ENCODE measurements at places on chromosomes 12 and 14.
A peak's percentile ranks its signal among the peaks of the same experiment; 100 is the strongest.

DNA sequence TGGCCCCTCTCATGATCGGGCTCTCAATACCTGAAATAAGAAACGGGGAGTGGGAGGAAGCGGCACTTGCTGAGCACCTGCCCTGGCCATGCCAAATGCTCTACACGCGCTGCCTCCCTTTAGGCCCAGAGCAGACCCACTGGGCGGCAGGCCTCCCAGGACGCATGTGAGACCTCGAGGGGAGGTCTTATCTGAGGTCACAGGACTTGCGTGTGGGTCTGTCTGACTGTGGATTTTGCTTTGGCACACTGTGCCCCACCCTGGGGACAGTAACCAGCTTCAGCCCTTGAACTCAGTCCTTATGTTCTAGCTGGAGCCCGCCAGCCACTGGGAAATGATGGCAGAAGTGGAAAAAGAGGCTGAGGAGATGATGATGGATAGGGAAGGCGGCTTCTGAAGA is 91.8 kb downstream of the RBM19 start:
- no peak for DNase-seq

GRCh38 chr12:38892087-38892786 is 13.2 kb downstream of the CPNE8 start:
- no peak for DNase-seq

DNA sequence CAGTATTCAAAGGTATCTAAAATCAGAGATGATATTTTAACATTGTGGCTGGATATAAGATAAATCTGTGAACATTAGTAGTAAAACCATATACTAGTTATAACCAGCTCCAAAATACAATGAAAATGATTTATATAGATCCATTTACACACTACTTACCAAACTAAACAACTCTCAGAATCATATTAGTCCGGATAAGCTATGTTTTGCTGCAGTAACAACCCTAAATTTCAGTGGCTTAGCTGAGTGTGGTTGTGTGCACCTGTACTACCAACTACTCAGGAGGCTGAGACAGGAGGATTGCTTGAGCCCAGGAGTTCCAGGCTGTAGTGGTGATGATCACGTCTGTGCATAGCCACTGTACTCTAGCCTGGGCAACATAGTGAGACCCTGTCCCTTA is 23.8 kb downstream of the ZDHHC17 start:
- no peak for DNase-seq

- DNase-seq: no peak
Measured at GRCh38 chr12:113071135-113072112, 14.9 kb downstream of the DTX1 start.

- no peak for DNase-seq
Measured at GRCh38 chr12:57840726-57841125, 5.8 kb downstream of the CTDSP2 start.

GRCh38 chr12:66688846-66689439 is 10.1 kb upstream of the GRIP1 start:
- DNase-seq: peak; percentile 6

GRCh38 chr12:20950248-20950647 is 139.7 kb downstream of the SLCO1B3 start:
- DNase-seq: peak; percentile 25

- DNase-seq: no peak
Measured at GRCh38 chr14:68297876-68298468, 478.4 kb downstream of the RAD51B start.

GRCh38 chr12:125944446-125944845 is 879.2 kb downstream of the AACS start:
- no peak for DNase-seq

DNA sequence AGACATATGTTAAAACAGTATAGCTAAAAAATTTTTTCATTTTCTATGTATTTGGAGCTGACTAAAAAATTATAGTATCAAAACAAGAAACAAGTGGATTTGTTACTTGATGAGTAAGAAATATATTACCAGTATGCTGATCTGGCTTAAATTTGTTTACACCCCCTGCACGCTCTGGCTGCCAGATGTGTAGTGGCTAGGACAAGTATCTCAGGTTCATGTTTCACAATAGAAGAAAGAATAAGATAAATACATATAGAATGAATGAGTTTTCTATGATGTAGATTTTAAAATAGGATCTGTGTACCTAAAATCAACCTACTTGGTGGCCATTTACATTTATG is 13.1 kb downstream of the NAA30 start:
- no peak for DNase-seq

- DNase-seq: no peak
Measured at GRCh38 chr12:62900686-62901272, 34.2 kb downstream of the PPM1H start.

DNA sequence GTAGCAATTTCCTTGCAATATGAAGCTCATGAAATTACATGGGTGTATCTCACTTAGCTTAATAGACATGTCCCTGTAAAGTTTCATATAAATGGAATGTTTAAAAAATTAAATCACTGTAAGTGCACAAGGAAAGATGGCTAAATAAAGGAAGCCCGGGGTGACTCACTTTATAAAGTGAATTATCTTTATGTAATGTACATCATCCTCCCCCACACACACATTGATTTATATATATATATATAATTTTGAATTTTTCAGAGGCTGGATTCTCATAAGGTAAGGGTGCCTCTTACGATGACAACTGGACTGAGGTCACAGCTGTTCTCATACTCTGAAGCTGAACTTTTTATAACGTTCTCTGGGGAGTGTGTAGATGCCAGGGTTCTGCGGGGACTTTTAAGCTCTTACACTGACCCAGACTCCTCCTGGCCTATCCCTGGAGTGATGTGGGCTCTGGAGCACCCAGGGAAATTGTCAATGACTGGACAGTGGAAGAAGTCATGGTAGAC is 108.7 kb upstream of the HIF1A start:
- DNase-seq: no peak

DNA sequence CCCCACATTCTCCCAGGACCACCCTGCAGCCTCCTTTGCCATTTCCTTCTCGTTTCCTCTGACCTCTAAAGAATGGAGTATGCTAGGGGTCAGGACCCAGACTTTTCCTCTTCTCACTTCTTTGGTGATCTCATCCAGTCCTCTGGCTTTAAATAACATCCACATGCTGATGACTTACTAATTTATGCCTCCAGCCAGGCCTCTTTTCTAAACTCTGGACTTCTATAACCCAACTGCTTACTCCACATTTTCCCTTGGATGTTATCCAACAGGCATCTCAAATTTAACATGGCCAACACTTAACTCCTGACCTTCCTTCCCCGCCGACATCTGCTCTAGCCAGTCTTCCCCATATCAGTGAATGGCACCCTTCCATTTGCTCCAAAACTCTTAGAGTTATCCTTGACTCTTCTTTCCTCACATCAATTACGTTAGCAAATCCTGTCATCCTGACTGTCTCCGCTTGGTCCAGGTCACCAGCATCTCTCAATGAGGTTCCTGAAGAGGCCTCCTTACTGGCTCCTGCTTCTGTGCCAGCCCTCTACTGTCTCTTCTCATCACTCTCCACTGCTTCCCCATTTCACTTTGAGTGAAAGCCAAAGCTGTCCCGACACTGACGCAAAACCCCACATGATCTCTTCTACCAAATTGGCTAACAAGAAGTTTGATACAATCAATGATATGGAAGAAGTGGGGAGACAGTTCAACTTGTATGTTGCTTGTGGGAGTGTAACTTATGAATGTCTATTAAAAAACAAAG is 42.7 kb downstream of the TMBIM6 start:
- no peak for DNase-seq

DNA sequence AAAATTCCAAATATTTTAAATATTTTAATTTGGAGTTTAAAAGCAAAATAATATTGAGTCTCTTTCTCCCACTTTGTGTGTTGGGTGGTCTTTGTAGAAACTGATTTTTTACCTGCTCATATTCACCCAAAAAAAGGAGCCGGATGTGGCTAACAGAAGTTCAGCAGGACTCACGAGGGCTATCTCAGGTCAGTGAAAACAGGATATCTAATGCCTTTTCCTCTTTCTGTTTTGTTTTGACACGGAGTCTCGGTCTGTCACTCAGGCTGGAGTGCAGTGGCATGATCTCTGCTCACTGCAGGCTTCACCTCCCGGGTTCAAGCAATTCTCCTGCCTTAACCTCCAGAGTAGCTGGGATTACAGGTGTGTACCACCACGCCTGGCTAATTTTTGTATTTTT is 30.8 kb downstream of the COA8 start:
- DNase-seq: no peak

DNA sequence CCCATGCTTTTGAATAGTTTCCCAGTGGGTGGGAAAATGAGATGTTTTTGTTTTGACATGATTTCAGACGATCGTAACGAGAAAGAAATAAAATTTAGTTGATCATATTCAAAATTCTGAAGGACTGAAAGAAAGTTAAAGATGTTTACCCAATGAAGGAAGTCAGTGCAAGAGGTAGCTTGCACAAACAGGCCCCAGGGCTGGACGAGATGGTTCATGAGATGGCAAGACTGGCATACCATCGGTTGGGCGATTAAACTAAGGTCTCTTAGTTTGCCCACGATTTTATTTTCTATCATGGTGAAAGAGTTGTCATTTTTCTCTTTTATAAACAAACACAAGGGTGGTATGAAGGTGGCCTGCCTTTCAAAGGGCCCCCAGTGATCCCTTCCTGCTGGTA is 124.5 kb upstream of the TBX5 start:
- DNase-seq: no peak

GRCh38 chr12:28742791-28743190 is 406.3 kb upstream of the FAR2 start:
- peak; percentile 49 for DNase-seq

- no peak for DNase-seq
Measured at GRCh38 chr12:109771746-109772621, 58.4 kb downstream of the FAM222A start.

Data from RCC 7860 (cell line).